ENCODE measurements at places on chromosomes 1 and 21.

GRCh38 chr1:6447818-6448748, 17.9 kb downstream of the TNFRSF25 start:
- peak; percentile 79 for DNase-seq

- DNase-seq: no peak
These were observed 70.4 kb upstream of the LYST start for GRCh38 chr1:235937123-235937522.

DNA sequence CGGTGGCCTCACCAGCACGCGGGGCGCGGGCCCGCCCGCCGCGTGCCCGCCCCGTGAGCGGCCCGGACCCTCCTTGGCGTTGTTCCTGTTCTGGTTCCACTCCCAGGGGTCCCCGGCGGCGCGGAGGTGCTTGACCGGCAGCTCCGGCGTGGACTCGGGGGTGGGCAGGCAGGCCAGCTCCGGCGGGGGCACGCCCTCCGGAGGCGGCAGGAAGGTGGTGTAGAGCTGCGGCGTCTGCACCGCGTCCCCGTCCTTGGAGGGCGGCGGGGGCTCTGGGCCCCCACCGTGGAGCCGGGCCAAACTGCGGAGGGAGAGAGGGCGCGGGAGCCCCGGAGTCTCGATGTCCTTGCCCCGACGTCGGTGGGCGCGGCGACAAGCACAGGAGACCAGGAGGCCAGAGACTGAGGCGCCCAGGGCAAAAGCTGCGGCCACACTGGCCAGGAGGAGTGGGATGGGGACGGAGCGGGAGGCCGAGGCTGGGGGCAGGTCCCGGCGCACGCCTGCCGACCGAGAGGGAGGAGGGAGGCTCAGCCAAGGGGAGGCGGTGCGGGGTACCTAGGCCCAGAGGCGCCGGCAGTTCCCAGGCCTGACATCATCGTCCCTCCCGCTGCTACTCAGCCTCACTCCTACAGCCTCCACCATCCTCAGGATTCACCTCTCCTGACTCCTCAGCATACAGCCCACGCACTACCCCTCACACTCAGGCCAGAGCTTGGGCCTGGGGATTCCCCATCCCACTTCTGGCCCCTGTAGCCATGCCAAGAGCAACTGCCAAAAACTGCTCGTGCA, 13.2 kb downstream of the SEMA6C start:
- no peak for DNase-seq

DNA sequence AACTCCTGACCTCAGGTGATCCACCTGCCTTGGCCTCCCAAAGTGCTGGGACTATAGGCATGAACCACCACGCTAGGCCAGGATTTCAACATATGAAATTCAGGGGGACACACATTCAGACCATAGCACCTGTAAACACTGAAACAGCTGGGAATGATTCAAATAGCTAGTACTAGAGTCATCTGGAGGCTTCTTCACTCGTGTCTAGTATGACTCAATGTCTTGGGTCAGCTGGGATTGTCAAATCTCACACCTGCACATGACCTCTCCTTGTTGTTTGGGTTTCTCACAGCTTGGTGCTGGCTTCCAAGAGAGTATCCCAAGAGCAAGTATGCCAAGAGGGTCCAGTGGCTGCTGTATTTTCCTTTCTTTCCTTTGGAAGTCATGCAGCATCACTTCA, 75.1 kb downstream of the PGM1 start:
- no peak for DNase-seq

DNA sequence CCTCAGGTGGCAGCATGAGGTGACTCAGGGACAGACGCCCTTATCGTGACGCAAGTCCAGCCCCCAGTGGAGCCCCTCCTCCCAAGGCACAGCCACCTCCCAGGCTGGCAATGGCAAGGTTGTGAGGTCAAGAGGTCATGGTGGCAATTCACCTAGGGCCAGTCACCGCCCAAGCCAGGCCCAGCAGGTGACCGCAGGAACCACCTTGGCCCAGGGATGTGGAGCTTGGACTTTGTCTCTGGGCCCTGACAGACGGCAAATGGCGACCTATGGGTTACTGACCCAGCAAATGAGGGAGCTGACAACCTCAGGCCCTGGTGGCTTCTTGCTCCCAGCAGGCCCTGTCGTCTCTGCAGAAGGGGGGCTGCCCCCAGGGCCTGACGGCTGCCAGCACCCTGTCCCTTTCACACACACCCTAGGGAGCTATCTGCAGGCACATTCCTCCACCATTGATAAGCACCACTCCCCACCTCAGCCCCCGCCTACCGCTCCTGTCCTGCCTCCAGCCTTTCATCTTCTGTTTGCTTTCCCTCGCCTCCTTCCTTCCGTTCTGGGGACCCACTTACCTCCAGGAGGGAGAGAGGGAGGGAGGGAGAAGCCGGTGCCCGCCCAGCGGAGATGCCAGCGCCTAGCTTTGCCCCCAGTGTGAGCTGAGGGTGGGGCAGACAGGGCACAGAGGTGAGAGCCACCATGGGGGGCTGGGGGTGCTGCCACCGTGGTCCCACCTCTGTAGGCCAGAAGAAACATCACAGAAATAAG, 12.1 kb downstream of the EPHA2 start:
- no peak for DNase-seq

DNA sequence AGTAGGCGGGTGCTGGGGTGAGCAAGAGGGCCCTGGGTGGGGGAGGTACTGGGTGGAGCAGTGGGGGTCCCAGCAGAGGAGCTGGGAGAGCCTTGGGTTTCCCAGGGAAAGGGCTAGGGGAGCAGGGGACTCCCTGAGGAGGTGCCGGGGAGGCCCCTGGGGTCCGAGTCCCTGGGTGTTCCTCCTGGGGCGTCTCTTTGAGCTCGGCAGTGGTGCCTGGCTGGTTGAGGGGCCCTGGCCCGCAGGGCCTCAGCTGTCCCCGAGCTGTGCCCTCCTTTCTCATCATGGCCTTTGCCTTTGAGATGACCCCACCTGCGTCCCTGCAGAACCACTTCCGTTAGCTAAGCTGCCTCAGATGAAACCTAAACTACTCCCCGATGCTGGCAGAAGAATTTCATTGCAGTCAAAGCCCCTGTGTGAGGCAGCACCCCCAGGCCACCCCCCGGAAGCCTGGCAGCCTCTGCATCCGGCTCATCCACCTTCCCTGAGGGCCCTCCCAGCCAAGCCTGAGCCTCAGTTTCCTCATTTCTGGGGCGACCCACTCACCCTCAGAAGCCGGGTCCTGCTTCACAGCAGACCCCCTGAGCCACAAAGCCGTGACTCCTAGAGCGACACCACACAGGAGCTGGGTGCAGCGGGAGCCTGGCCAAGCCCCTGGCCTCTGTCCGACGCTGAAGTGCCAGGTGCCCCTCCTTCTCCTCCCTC, 43.5 kb upstream of the TRAPPC10 start:
- no peak for DNase-seq

- peak; percentile 99 for DNase-seq
These were observed at the start of gene TOR1AIP1 for GRCh38 chr1:179882253-179883039. Gene TOR1AIP1, plus strand, starts transcription at chr1:179882285. Its CDS starts 218 bp downstream, at chr1:179882503.

GRCh38 chr21:29943885-29944284, 4.1 kb upstream of the GRIK1 start:
- no peak for DNase-seq

DNA sequence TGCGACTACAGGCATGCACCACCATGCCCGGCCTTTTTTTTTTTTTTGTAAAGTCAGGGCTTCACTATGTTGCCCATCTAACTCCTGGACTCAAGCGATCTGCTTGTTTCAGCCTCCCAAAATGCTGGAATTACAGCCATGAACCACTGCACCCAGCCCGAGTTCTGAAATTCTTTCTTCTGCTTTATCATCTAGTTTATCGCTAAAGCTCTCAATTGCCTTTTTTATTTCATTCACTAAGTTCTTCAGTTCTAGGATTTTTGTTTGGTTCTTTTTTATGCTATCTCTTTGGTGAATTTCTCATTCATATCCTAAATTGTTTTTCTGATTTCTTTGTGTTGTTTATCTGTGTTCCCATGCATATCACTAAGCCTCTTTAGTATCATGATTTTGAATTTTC, 27.0 kb downstream of the KIAA0319L start:
- no peak for DNase-seq

- DNase-seq: no peak
These were observed 77.0 kb downstream of the SKI start for GRCh38 chr1:2304921-2305681.

- DNase-seq: no peak
These were observed 42.4 kb upstream of the AKT3 start for GRCh38 chr1:243892456-243892855.

GRCh38 chr1:238409191-238409850, 518.6 kb upstream of the ZP4 start:
- no peak for DNase-seq

GRCh38 chr1:5830771-5831599, 161.2 kb downstream of the NPHP4 start:
- no peak for DNase-seq

GRCh38 chr1:101283443-101283842, 46.6 kb downstream of the S1PR1 start:
- DNase-seq: no peak

- no peak for DNase-seq
These were observed 152.0 kb downstream of the ZSCAN20 start for GRCh38 chr1:33624261-33624990.

GRCh38 chr1:40932006-40932405, 47.5 kb upstream of the CTPS1 start:
- peak; percentile 52 for DNase-seq

DNA sequence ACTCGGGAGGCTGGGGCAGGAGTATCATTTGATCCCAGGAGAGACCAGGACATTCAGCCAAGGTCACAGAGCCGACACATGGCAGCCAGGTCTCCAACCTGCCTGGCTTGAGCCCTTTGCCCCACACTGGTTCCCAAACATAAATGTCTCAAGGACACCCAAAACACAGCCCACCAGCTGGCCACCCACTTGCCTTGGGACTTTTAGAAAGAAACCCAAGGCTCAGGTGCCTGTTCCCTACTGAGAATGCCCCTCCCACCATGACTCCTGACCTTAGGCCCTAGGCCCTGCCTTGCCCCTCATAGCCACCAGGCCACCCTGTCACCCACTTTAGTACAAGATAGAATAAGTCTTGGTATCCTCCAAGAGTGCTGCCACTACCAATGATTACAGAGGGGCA, 41.9 kb upstream of the LRP8 start:
- peak; percentile 36 for DNase-seq

GRCh38 chr21:14259747-14260146, 43.8 kb downstream of the RBM11 start:
- DNase-seq: no peak

DNA sequence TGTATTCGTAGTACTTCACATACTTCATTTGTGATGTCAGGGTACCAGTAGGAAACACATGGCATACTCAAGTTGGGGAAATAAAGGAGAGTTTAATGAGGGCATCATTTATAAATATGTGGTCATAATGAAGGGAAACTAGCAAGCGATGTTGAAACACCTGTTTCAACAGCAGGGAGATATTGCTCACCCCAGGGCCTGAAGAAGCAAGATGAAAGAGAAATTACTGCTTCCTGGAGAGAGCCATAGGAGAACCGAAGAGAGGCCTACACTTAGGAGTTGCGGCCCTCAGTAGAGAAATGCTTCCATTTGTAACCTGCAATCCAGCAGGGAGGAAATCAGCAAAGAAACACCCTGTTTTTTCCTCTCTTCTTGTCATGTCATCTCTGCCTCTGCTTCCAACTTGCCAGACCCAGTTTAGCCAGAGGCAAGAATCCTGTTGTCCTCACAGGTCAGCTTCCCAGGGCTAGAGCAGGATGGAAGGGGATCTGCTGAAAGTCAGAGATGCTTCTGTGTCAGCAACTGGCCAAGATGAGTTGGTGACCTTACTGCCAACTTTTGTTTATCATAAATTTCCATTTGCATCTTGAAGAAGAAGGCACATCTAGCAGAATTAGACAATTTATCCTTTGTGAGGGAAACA, 67.6 kb upstream of the TSPAN2 start:
- no peak for DNase-seq

DNA sequence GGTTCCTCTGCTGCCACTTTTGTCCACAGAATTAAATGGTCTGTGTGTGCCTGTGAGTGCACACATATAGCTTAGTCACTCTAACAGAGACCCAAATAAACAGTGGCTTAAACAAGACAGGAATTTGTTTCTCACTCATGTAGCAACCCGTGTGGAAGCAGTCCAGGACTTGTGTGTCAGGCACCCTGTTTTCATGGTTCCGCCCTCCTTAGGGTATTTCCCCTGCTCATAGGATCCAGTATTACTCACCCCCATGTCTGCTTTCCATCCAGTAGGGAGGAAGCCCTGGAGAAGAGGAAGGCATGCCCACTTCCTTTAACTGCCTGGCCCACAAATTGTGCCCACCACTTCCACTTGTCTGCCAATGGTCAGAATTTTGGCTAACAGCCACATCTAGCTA, 41.3 kb upstream of the TACSTD2 start:
- no peak for DNase-seq

DNA sequence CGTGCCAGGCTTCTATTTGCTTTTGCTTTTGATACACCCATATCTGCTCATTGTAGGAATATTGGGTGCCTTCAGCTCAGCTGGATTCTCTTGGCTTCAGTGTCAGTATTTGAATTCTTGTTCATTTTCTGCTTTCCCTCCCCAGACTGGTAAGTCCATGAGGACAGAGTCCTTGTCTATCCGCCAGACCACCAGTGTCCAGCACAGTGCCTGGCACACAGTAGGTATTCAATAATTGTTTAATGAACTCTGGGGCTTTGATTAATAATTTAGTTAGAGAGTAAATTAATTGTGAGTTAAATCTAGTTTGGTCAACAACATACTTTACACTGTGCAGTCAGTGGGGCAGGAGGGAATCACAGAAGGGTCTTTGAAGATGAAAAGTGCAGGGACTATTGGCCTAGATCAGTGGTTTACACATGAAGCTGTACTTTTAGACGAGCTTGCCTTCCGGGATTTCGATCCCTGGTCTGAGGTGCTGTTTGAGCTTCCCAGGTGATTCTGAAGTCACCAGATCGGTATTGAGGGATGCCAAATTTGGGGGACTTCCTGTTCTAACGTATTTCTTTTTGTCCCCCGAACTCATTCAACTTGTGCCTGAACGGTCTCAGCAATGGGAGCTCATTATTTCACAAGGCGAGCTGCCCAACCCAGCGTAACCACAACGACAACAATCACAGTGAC, 119.1 kb upstream of the JUN start:
- no peak for DNase-seq

DNA sequence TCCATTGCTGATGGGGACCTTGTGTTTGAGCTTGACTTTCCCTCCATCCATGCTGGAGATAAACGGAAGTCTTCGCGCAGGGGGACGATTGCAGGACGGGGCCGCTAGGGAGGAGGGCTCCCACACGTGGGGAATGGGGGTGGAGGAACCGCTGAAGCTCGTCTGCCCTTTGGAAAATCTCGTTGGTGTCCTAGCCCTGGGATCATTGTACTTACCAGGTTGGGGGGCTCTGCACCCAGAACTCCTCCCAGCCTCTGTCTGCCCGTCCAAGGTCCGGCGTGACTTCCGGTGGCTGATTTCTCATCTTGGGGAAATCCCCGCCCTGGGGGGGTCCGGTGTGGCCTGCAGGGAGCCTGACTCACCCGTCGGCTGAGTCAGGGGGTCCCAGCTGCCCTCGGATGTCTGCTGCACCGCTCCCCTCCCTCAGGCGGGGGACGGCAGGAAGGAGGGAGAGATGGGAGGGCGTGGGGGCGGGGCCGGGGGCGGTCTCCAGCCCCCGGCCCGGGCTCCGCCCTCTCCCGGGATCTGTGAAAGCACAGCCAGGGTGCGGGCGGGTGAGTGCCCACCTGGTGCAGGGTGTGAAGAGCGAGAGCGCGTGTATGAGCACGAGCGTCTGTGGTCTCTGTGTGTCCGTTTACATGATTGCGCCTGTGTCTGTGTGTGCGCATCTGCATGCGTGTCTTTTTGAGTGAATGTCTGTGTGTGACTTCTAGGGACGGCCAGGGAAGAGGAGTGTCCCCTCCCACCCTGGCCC, 35.8 kb downstream of the PIK3CD start:
- peak; percentile 88 for DNase-seq

Measured in activated effector memory CD4-positive, alpha-beta T cell treated with anti-CD3 and anti-CD28 coated beads, Interleukin-2, amount 50 U/mL, for 16 hours (primary cell).